ENCODE measurements at places on chromosomes 2 and 18.

- no peak for DNase-seq
These were observed 82.8 kb upstream of the CCBE1 start for GRCh38 chr18:59779979-59780378.

- DNase-seq, result no peak
These were observed 31.2 kb downstream of the GLS start for GRCh38 chr2:190911813-190912212.

DNA sequence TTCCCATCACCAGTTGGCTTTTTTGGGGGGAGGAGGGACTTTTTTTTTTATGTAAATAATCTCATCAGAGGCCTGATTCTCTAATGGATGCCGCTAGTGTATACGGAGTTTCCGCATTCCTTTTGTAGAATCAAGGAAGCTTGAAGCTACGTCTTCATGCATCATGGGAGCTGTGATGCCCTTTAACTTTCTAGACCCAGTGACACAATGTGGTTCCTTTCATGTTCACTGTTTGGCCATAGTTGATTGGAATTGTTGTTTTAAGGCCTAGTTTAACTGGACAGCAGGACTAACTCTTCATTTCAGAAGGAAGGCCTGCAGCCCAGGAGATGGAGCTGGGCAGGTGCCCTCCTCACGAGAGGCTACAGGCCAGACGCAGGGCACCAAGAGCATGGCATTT is 287.9 kb downstream of the AGAP1 start:
- no peak for DNase-seq

DNA sequence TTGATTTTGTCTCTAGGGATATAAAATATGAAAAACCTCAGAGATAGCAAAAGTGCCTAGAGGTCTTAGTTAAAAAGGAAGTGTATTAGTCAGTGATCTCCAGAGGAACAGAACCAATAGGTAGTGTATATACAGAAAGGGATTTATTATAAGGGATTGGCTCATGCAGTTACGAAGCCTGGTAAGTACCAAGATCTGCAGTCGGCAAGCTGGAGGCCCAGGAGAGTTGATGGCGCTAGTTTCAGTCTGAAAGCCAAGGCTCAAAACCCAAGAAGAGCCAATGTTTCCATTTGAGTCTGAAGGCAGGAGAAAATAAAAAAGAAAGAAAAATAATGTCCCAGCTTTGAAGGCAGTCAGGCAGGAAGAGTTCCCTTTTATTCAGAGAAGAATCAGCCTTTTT is 93.3 kb downstream of the COLEC12 start:
- DNase-seq, result no peak

DNA sequence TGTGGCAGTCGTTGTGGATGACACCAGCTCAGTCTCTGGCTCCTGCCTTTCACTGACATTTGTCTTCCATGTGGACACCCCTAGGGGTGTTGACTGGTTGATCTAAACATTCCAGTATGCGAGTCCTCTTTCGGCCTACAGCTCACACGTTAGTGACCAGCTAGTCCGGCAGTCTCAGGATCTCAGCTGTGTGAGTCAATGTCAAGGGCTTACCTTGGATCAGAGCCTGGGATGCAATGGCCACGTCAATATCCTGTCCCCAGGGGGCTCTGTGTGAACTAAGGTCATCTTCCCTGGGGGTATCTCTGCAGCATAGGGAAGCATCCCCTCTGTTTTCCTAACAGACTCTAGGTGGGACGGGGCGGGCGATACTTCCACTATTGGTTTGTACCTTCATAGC is 35.1 kb upstream of the YWHAQ start:
- DNase-seq, result no peak

DNA sequence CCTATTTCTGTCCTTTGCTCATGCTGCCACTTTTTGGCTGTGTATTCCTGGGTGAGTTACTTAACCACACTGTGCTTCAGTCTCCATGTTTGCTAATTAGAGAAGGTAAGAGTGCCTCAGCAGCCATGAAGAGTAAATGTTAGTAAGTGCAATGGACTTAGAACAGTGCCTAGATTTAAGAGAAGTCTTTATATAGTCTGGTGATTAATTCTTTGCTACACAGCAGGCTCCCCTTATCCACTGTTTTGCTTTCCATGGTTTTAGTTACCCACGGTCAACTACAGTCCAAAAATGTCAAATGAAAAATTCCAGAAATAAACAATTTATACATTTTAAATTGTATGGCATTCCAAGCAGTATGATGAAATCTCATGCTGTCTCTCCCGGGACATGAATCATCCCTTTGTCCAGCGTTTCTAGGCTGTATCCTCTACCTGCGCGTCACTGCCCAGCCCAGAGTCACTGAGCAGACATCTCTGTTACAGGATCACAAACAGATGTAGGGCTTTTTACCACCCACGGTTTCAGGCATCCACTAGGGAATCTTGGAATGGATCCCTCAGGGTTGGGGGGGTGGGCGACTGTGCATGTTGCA is 91.0 kb downstream of the CTIF start:
- no peak for DNase-seq

DNA sequence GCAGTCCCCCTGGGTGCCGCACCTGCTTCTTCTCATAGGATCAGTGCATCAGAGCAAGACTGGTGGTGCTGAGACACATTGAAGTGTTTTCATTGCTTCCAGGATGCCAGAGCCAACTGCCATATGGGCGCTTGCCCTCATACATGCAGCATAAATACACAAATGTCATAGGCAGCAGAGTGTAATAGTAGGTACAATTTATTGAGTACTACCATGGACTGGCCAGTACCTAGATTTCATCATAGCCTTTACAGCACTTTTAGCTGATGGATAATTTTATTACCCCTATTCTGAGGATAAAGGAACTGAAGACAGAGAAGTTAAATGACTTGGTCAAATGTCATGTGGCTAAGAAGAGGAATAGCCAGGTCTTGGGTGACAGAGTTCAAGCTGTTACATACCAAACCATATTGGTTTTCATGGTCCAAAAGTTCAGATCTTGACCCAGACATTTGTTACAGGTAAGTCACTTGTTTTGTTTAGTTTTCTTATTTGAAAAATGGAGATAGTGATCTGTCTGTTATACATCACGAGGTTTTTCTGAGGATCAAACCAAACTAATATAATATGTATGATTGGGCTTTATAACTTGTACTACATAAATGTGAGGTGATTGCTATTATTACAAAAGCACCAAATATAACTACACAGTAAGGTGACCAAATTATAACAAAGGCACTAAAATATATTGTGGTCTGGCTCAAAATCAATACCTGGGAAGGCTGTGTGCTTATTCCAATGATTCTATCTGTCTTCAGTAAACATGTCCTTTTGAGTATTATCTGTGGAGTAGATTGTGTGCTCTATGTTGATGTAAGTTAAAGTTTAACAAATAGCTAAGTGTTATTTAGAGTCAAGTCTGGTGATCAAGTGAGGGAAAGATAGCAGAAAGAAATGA is 151.9 kb upstream of the CYRIA start:
- no peak for DNase-seq

DNA sequence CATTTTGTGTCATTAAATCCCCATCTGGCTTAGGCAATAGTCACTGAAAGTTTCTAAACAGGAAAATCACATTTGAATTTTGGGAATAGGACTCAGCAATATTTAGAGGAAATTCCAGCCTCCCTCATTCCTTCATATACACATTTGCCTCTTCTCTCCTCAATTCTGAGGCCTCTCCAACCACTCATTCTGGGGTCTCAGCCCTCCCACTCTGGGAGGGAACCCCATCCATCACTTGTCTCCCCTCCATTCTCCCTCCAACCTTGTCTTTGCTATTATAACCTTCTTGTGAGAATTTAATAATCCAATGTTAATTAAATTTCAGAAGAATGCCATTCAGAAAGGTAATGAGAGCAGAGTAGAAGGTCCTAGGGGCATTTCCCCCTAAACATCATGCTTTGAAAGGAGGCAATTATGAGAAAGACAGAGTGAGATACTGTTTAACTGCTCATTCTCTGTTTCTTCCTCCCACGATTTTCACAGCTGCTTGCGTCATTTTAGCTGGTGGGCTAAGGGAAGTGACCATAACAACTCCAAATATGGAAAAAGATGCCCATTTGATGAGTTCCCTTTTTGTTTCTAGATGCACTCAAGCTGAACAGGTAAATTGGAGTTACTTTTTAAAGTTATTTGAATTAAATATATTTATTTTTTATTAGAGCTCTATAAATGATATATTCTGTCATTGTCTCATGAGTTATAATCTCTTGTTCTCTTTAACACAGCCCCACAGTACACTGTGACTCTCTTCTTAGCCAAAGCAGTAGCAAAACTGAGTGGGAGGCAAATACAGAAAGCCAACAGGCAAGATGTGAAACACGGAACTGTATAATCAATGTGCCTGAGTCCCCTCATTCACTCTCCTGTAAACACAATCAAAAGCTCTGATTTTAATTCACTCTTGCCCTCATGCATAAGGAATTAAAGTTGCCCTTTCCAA is 135.1 kb downstream of the DLGAP1 start:
- DNase-seq, result no peak

GRCh38 chr2:213161759-213162515 is 10.5 kb upstream of the IKZF2 start:
- DNase-seq, result no peak

DNA sequence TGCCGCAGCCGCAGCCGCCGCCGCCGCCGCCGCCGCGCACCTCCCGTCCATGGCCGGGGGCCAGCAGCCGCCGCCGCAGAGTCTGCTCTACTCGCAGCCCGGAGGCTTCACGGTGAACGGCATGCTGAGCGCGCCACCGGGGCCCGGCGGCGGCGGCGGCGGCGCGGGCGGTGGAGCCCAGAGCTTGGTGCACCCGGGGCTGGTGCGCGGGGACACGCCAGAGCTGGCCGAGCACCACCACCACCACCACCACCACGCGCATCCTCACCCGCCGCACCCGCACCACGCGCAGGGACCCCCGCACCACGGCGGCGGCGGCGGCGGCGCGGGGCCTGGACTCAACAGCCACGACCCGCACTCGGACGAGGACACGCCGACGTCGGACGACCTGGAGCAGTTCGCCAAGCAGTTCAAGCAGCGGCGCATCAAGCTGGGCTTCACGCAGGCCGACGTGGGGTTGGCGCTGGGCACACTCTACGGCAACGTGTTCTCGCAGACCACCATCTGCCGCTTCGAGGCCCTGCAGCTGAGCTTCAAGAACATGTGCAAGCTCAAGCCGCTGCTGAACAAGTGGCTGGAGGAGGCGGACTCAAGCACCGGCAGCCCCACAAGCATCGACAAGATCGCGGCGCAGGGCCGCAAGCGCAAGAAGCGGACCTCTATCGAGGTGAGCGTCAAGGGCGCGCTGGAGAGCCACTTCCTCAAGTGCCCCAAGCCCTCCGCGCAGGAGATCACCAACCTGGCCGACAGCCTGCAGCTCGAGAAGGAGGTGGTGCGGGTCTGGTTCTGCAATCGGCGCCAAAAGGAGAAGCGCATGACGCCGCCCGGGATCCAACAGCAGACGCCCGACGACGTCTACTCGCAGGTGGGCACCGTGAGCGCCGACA is 2.4 kb downstream of the POU3F3 start:
- DNase-seq, result no peak

GRCh38 chr2:150286730-150287362 is 200.6 kb downstream of the RND3 start:
- no peak for DNase-seq

DNA sequence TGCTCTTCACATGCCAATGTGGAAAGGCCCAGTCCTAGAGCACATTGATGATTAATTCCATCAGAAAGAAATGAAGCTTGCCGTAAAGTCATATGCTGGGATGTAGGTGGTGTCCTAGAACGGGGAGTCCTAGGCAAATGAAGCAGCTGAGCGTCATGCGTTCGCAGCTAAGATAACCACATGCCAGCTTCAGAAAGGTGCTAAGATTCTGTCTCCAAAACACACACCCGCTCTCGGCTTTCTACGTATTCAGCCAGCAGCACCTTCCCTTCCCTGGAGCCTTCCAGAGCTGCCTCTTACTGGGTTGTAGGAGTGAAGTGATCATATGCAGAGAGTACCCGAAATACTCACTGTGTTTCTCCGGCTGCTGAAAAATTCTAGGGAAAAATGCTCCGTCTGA is 421.6 kb upstream of the ID2 start:
- DNase-seq, result no peak

GRCh38 chr2:191714925-191715324 is 37.0 kb downstream of the NABP1 start:
- DNase-seq, result no peak

GRCh38 chr18:78296166-78296565 is 683.5 kb upstream of the SALL3 start:
- DNase-seq, result no peak

DNA sequence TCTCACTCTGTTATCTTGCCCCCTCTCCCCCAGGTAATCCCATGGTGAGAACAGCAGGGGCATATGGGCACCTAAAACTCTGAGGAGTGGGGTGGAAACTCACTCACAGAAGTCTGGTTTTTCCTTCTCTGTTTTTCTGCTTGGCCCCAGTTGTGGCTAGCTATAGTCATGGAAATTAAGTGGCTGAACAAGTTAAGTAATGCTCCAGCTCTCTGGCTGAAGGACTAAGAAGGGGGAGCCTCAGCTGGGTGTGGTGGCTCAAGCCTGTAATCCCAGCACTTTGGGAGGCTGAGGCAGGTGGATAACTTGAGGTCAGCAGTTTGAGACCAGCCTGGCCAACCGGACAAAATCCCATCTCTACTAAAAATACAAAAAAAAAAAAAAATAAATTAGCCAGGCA is 261.0 kb downstream of the TPGS2 start:
- DNase-seq, result no peak

DNA sequence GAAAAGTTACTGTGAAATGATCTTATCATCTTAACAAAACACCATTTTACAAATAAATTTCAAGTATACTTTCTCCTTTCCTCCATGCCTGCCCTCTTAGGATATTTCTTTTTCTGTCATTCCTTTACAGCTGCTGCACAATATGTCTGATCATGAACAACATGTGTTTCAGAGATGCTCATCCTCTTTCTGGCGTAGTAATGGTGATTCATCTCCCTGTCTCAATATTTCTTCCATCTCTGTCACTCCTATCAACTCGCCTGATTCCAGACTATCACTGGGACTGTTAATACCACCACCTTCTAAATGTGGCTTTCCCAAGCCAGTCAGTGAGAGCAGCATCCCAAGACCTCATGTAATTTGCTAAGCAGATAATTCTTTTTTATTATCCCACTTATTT is 290.5 kb downstream of the GULP1 start:
- no peak for DNase-seq

GRCh38 chr18:44119607-44120006 is 561.1 kb upstream of the SETBP1 start:
- DNase-seq, result no peak

DNA sequence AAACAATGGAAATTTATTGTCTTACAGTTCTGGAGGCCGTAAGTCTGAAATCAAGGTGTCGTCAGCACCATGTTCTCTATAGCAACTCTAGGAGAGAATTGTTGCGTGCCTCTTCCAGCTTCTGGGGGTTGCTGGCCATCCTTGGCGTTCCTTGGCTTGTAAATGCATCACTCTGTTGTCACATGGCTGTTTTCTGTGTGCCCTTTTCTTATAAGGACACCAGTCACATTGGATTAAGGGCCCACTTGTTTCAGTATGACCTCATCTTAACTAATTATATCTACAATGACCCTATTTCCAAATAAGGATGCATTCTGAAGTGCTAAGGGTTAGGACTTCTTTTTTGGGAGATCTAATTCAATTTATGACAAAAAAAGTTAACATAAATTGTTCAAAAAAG is 1.4 kb upstream of the PLEK start:
- DNase-seq, result no peak

GRCh38 chr18:69002233-69002632 is 204.4 kb downstream of the CCDC102B start:
- no peak for DNase-seq

- DNase-seq, result no peak
These were observed 133.1 kb downstream of the MREG start for GRCh38 chr2:215879977-215880940.

Data from activated T-cell treated with anti-CD3 and anti-CD28 coated beads, Interleukin-2, amount 50 U/mL, for 48 hours (primary cell).